ENCODE measurements at places on chromosomes 16 and 17.
A peak's percentile ranks its signal among the peaks of the same experiment; 100 is the strongest.

- no peak for DNase-seq
Observed at GRCh38 chr16:83004868-83005652, 378.3 kb downstream of the CDH13 start.

DNA sequence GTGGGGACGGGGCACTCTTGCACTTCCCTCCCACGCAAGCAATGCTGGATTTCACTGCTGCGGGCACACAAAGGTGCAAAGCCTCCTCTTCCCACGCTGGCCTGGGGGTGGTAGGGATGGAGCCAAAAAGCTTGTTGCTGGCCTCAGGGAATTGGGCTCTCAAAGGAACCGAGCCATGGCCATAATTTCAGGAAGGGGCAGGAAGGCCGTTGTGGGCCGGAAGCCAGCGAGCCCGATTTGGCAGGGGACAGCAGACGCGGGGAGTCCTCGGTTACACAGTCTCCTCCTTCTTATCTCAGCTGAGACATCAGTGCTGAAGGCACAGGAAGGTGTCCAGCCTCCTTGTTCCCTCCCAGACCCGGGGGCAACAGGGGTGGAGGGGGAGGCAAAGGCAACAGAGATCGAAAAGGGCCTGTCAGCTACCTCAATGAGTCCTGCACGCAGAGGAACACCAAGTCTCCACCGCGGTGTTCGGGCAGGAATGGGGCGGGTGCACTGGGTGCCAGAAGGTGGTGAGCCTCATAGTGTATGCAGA lies 59.5 kb downstream of the SLFN11 start:
- DNase-seq, result no peak

- DNase-seq, result no peak
Observed at GRCh38 chr17:60809421-60809820, 131.8 kb downstream of the BCAS3 start.

DNA sequence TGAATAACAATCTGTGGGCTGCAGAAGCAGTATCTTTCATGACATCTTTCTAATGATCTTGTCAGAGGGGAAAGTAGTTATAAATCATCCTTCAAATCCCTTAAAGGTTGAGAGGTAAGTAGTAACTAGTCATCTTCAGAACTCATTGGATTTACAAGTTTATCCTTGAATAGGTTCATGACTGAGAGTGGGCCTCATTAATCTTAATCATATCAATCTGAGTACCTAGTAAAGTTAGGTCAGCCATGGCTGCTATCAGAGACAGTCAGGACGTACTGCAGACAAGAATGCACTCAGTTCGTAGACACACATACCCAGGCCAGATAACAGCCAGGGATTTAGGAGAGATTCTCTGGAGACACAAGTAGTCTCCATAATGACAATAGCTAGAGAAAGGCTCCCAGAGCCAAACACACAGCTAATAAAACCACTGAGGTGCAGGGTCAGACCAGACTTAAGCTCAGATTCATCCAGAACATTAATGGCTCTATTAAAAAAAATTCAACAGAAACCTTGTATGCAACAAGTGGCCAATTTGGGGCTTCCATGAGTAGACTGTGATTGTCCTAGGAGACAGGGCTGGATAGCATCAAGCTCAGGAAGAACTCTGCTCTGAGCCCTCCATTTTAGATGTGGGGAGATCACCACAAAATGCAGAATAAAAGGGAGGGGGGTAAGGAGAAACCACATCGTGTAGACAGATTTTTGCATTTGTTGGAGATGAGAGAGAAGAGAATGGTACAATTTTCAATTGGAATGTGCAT lies 65.8 kb downstream of the TBX4 start:
- no peak for DNase-seq

GRCh38 chr16:69796285-69797118 lies 34.4 kb downstream of the WWP2 start:
- DNase-seq, result peak; percentile 6

- DNase-seq, result no peak
Observed at GRCh38 chr17:40041196-40041595, 13.0 kb downstream of the MED24 start.
